ENCODE measurements at places on chromosomes 2 and 18.
A peak's percentile ranks its signal among the peaks of the same experiment; 100 is the strongest.

- no peak for DNase-seq
These were observed 230.3 kb downstream of the SLC4A3 start for GRCh38 chr2:219857751-219858150.

DNA sequence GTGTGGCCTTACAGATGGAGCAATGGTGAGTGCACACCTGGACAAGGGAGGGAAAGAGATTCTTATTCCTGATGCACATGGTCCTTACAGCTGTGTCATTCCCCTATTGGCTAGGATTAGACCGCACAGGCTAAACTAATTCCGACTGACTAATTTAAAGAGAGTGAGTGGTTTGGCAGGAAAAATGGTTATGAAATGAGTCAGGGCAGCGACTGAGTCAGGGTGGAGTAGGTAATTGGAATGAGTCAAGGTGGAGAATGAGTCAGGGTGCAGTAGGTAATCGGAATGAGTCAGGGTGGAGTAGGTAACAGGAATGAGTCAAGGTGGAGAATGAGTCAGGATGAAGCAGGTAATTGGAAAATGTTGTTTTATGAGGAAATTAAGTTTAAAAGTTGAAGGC, 1353.7 kb upstream of the LRRTM1 start:
- no peak for DNase-seq

DNA sequence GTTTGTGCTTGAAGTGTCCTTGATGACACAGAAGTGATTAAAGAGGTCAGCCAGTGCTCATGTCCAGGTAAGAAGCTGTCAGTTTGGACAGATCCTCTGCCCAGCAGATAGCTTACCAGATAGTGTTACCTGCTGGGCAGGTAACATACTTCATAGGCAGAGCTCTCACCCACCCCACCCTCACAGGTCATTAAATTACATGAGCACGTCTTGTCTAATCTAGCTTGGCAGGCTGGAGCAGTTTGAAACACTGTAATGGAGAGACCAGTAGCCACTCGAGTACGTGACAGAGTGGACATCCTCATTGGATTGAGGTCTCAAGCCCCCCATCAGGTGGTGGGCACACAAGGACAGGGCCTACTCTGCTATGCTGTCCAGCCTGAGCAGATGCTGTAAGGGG, 27.1 kb downstream of the TTC32 start:
- no peak for DNase-seq

DNA sequence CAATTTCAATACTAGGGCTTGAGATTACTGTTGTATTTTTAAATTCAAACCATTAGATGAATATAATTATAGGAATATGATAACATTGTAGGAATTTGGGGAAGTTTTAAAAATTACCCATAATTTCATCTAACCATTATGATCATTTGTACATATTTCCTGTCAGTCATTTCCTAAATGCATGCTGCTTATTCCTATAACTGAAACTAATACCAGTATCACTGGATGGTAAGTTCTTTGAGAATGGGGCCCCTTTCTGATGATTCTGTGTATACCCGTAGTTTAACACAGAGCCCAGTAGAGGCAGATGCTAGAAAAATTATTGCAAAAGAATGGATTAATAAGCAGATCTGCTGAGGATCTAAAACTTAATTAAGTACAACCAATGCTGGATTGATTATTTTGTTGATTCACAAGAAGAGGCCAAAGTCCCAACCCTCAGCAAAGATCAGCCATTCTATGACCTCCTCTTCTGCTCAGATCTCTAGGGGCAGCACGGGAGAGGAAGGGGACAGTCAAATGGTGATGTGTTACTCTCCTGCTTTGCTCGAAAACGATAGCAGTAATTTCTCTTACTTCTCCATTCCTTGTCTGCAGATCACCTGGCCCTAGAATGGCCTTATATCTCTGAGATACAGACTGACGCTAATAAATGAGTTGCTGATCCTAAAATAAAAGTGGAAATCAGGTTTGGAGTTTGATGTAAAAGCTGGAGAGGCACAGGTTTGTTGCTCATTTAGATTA, 69.5 kb upstream of the PELI1 start:
- DNase-seq: peak; percentile 28

GRCh38 chr2:167487728-167488127, 599.4 kb downstream of the XIRP2 start:
- DNase-seq: no peak

- no peak for DNase-seq
These were observed 709 bp downstream of the UGP2 start for GRCh38 chr2:63842149-63843061.

GRCh38 chr2:98382739-98383138, 36.5 kb downstream of the CNGA3 start:
- no peak for DNase-seq

GRCh38 chr2:81213598-81213997, 909.0 kb upstream of the LRRTM1 start:
- DNase-seq: no peak

GRCh38 chr2:44752761-44753160, 188.7 kb upstream of the SIX3 start:
- no peak for DNase-seq

GRCh38 chr2:24579053-24579803, 88.2 kb downstream of the NCOA1 start:
- no peak for DNase-seq

GRCh38 chr2:201357221-201357620, at the start of gene FLACC1:
FLACC1 (minus strand) TSS chr2:201357345; CDS start chr2:201351404, 5,941 bp downstream.
- DNase-seq: no peak

DNA sequence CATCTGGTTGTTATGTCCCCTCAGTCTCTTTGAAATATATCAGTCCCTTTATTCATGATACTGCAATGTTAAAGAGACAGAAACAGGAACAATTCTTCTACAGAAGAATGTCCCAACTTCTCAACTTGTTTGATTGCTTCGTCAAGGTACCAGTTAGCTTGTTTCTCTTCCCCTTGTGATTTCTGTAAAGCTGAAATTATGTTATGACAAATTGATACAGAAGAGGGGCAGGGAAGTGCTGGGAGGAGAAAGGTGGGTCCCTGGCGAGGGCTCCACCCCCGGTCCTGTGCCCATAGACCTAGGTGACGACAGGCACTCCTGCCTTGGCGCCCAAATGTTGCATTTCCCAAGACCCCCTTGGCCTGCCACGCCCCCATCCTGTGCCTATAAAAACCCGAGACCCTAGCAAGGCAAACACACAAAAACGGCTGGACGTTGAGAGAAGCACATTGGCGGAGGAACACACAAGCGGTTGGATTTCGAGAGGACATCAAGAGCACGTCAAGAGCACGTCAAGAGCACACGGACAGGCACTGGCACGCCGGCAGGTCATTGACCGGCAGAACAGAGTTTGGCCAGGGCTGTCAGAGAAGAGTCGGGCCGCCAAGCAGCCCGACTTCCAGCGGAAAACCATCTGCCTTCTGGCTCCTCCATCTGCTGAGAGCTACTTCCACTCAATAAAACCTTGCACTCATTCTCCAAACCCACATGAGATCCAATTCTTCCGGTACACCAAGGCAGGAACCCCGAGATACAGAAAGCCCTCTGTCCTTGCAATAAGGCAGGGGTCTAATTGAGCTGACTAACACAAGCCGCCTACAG, 11.5 kb upstream of the RTN4 start:
- no peak for DNase-seq

GRCh38 chr18:10526561-10526949, 728 bp downstream of the NAPG start:
- DNase-seq: peak; percentile 28

DNA sequence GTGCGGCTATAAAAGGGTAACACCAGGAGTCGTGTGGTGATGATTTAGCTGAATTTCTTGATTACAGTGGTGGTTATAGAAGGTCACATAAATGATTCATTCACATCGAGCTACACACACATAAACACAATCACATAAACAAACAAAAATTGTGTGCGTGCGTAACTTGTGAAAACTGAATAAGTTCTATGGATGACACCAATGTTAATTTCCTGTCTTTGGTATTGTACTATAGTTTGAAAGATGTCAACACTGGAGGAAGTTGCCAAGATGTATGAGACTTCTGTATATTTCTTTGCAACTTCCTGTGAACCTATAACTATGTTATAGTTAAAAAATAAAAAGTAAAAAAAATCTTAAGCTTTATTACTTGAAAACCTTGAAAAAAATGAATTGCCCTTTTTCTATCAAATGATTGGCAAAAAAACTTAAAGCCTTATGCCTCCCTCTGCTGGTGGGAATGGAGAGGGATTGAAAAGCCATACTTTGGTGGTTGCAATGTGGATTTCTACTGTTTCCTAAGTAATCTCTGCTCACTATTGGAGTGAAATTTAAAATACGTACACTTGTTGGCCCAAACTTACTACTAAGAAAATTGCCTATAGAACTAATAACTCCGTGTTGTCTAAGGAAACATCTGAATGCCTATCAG, 227.7 kb downstream of the RPIA start:
- DNase-seq: no peak

- no peak for DNase-seq
These were observed 31.0 kb downstream of the RBBP8 start for GRCh38 chr18:22964116-22964515.

GRCh38 chr2:88230911-88231310, 60.8 kb downstream of the THNSL2 start:
- no peak for DNase-seq

DNA sequence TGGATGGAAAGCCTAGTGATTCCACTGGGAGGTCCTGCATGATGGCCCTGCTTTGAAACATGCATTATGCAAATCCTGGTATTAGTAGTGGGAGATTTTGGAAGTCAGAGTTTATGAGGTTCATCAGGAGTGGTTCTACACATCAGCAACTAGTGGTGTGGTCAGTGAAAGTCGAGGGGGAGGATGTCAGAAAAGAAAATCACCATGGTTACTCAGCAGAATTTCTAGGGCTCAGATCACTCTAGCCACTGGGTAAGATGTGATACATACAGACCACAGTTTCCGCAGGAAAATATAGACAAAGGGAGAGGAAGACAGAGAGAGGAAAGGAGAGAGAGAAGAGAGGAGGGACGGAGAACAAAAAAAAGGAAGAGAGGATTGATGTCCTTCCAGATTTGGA, 2100.7 kb upstream of the PIK3C3 start:
- DNase-seq: no peak

Measured in GM13977 (cell line).